ENCODE measurements at places on chromosomes 5 and 9.

DNA sequence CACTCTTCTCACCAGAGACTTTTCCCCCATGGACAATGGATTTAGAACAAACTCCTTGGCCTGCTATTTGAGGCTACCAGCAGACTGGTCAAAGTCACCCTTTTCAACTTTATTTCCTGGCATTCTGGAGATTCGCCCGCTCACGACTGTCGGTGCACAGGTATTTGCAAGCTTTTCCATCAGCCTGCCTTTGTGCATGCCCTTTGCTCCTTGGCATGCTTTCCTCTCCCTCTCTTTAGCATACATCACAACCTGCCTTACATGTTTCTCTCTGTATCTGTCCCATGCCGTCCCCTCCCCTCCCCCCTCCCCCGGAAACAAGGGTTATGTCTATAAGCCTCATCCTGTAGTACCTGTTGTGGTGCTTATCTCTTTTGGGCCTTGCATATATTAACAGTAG lies 257.1 kb downstream of the AOPEP start:
- DNase-seq = no peak

- no peak for DNase-seq
Measured at GRCh38 chr5:181192337-181193046, 12.5 kb downstream of the TRIM7 start.

- DNase-seq = no peak
Measured at GRCh38 chr9:74205056-74205455, 292.1 kb upstream of the RORB start.

DNA sequence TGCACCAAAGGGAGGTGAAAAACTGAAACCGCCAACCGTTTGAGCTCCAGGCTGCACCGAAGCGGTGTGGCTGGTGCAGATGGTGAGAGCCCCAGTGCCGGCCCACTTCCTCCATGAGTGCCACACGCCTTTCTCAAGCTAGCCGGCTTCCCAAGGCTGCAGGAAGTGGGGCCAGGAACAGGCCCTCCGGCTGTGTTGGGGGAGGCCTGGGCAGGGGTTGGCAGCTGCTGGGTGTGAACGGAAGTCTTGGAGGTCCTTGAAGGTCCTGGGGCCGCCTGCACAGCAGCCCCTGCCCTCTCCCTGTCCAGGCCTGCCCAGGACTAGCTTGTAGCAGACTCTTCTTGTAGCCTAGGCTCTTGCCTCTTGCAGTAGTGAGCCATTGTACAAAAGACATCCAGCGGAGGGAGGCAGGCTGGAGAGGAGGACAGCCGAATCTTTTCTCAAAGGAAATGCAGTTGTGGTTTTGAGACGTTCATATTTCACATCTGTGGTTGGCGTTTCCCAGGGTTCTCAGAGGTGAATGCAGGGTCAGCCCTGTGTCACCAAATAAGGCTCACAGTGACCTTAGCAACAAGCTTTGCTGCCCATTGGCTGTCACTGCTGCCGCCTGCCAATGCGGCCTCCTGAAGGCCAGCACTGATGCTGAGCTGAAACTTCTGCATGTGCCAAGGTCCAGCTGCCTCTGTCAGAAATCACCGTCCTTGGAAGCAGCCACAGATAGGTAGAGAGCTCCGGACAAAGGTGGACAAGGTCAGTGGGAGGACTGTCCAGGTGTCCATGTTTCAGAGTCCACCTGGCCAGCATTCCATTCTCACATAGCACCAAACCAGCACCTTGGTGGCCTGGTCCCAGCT lies 23.9 kb downstream of the IRF1 start:
- DNase-seq = no peak

- no peak for DNase-seq
Measured at GRCh38 chr9:96172797-96173196, 129.2 kb downstream of the HSD17B3 start.

GRCh38 chr9:5483306-5483705 lies 27.0 kb upstream of the PDCD1LG2 start:
- DNase-seq = no peak

GRCh38 chr9:33676746-33677505 lies 118.4 kb upstream of the PRSS3 start:
- peak; percentile 76 for DNase-seq

DNA sequence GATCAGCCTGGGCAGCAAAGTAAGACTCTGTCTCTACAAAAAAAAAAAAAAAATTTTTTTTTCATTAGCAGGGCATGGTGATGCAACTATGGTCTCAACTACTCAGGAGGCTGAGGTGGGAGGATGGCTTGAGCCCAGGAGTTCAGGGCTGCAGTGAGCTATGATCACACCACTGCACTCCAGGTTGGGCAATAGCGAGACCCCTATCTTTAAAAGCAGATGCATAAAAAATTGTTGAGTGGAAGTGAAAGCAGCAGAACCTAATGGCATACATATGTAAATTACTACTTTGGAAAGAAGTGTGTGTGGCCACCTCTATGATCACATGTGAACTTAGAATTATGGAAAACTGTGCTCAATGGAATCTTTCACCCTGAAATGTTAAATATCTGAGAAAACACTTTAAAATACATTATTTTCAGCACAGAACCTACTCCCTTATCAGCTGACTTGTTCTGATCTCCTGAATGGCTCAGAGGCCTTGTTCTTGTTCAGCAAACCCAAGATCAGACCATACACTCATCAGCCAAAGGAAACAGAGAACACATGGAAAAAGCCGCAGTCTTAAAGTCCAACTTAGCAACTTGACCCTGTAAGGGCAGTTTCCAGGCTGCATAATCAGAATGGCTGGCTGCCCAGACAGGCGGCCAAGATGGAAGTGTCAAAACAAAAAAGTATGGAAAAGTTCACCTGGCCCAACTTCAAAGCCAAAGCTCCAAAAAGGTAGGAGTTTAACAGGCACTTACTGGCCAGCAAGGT lies 56.5 kb downstream of the SIL1 start:
- no peak for DNase-seq

DNA sequence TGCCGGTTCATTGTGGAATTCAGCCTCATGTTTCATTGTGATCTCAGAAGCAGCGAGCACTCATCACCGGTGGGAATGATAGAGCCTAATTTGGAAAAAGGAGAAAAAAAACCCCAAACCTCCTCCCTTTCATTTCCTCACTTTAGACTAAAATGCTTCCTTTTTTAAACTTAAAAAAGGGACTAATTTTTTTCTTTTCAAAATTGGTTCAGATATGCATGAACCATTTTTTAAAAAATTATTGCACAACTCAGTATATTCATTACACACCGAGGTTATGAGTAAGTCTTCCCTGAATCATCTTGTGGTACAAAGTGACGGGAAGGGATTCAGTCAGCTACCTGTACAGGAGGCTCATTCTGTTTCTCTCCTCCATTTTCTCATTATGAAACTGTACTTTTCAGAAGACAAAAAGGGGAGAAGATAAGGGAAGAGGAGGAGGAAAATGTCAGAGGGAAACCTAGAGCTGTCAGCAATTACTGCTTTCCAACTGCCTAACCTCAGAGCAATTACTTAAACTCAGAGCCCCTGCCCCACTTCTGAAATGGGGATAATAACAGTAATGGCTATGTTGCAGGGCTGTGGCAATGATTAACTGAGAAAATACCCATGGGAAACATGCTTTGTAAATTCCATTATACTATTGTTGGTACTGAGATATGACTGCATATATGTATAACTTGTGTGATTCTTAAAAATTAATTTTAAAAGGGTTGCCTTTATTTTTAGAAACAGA lies 24.0 kb downstream of the GALNT10 start:
- DNase-seq = no peak

DNA sequence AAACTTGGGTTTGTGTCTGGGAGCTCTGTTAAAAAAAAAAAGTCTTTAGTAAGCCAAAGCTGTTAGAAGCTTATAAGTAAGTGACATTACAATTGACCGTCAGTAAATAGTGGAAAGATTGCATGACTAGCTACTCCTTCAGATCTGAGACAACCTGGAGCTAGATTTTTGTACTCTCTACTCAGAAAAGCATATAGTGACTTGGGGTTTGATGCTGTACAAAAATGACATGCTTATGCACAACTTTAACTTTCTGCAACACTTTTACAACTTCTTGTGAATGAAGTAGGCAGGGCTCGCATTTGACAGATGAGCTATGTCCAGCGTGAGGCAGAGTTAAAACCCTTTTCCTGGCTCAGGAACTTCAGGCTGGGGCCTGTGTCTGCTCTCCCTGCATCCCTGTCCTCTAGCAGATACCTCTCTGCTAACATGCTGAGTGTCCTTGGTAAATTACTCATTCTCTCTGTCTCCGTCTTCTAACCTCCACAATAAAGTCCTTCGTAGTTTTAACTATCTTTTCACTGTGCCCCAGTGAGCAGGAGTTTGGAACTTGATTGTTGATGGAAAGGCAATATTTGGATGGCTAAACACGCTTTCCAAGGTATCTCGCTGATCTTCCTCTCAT lies 471 bp upstream of the GHR start:
- DNase-seq = no peak

DNA sequence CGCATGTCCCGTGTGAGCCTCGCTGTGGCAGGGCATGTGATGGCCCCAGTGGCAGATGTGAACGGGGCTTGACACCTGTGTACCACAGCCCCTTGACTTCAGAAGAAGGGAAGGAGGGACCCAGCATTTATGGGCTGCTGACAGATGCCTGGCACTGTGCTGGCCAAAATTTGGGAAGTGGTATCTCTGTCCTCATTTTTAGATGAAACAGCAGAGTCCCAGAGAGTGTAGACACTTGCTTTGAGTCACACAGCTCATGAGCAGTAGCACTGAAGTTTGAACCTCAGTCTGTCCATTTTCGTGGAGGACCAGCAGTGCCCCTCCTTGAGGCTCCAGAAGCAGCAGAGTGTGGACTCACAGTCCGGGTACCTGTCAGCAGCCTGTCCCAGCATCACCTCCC lies 16.5 kb downstream of the NEK6 start:
- no peak for DNase-seq

DNA sequence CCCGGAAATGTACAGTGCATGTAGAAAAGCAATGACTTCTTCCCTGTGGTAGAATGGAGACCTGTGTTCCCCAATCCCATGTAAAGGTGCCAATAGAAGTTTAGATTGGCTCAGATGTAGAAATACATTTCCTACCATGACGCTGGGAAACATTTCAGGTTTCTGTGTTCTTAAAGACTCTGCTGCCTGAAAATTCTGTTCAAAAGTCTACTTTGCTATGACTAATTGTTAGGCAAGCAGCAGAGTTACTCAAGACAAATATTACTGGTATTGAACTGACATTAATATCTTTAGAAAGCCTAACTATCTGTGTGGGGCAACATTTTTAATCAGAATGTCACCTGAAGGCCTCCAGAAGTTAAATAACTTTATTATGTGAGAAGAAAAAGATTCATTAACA lies 75.5 kb upstream of the ELL2 start:
- DNase-seq = no peak

- DNase-seq = no peak
Measured at GRCh38 chr5:97623441-97623840, 440.4 kb upstream of the RIOK2 start.

DNA sequence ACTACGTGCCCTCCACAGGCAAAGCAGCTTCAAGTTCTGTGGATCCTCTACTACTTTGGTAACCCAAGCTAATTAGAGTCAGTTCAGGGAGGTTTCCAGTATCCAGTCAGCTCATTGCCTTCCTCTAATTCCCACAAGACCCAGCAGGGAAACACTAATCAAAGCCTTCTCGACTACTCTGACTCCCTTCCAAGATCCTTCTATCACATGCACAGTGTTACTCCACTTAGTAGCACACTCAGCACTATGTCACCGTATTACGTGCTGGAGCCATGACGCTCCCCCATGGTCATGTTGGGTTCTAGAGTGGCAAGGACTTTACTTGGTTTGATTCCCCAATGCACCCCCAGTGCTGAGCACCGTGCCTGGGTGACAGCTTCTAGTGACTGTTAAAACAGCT lies 53.0 kb downstream of the DCP2 start:
- DNase-seq = no peak

DNA sequence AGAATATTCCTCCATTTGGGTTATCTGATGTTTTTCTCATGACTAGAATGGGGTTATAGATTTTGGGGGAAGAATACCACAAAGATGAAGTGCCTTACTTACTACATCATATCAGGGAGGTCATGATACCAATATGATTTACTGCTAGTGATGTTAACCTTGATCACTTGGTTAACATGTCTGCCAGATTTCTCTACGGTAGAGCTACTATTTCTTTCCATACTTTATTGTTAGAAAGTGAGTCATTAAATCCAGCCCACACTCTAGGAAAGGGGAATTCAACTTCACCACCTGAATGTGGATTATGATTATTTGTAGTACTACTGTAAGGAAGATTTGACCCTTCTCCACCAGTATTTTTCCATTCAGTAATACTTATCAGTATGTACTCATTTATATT lies 64.7 kb downstream of the UBE2R2 start:
- no peak for DNase-seq

DNA sequence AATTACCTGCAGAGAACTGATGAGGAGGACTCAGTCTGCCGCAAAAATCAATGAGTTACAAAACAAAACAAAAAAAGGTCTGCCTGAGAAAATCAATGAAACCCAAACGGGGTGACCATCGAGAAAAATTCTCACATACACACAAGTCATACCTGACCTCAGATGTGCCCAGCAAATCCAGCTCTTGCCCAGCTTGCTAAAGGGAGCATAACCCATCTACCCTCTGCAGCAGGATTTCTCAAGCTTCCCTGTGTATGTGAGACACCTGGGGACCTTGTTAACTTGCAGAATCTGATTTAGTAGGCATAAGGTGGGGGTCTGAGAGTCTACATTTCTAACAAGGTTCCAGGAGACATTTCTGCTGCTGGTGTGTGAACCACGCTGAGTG lies 126.3 kb downstream of the TLE1 start:
- DNase-seq = no peak

All from NCI-H2081 (cell line).